Kidney (tissue), 22 donors: ENCODE measurements at places on chromosomes 11 and 22. TPM values are rescaled to one million over a fixed set of nuclear protein-coding genes. Genes with fewer than 3 reads are reported as not detected.

- no peaks in the 10 kb centered on the region for H3K4me1 ChIP-seq
- DNase-seq = no peak
- no peaks in the 10 kb centered on the region for H3K27me3 ChIP-seq
- H3K27ac ChIP-seq = no peak overlapping the region
Observed at GRCh38 chr11:117979481-117980211, 6.5 kb upstream of the IL10RA start.

- H3K36me3 ChIP-seq = peaks cover 15% of the 10 kb centered on the region
- H3K27ac ChIP-seq = peak overlapping the region; percentile 43
- no peaks in the 10 kb centered on the region for H3K4me1 ChIP-seq
- DNase-seq = no peak
- no peak overlapping the region for H3K4me3 ChIP-seq
Observed at GRCh38 chr22:50443197-50443596, 31.6 kb downstream of the SBF1 start.

- H3K27me3 ChIP-seq = no peaks in the 10 kb centered on the region
- no peak for DNase-seq
- no peak overlapping the region for H3K4me3 ChIP-seq
- no peaks in the 10 kb centered on the region for H3K36me3 ChIP-seq
- no peak overlapping the region for H3K27ac ChIP-seq
Observed at GRCh38 chr11:67313125-67313890, 10.0 kb downstream of the SSH3 start.

- DNase-seq = no peak
- peaks cover 4% of the 10 kb centered on the region for H3K4me1 ChIP-seq
- no peaks in the 10 kb centered on the region for H3K36me3 ChIP-seq
- no peak overlapping the region for H3K4me3 ChIP-seq
- H3K27me3 ChIP-seq = no peaks in the 10 kb centered on the region
- no peak overlapping the region for H3K27ac ChIP-seq
Observed at GRCh38 chr11:44010789-44011251, 37.0 kb upstream of the ACCSL start.

The DEPDC7 gene
- 2.4 TPM for total RNA-seq

GRCh38 chr11:119417726-119418540 is 5.0 kb downstream of the THY1 start:
- peak overlapping the region; percentile 24 for H3K27ac ChIP-seq
- H3K27me3 ChIP-seq = no peaks in the 10 kb centered on the region
- H3K36me3 ChIP-seq = no peaks in the 10 kb centered on the region
- peaks cover 30% of the 10 kb centered on the region for H3K4me1 ChIP-seq
- no peak for DNase-seq

The DGAT2 gene
- 1.4 TPM for total RNA-seq

DNA sequence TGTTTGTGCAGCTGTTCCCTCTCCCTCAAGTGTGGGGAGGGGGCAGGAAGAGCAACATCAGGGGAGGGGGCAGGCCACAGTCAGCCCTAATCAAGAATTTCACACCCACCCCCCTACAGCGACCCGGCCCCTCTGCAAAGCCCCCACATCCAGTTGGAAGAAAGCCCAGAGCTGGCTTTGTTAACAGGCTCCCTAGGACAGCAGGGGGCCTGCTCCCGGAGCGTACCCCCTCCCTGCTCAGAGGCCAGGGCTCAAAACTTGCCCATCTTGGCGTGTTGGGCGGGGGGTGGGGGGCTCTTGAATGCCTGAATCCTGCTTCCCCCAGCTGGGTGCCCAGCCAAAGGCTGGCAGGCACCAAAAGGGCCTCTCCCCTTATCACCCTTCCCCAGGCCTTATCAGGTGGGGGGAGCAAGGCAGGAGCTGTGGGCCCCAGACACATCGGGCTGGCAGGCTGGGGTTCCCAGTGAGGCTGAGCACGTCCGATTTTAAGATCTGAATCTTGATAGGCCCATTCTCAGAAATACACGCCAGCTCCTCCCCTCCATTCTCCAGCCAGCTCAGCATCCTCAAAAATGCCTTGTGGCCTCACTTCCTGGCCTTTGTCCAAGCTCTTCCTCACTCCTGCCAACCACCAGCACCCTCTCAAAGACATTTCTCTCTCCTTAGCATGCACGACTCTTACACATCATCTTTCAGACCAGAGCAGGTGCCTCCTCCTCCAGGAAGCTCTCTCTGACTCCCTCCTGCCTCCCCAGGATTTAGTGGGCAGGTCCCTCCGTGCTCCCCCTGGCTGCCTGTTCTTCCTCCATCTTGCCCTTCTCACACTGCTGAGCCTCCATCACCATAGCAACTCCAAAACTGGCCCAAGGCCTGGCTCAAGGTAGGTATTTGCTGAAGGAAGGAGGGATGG is 384.8 kb downstream of the MN1 start:
- no peak overlapping the region for H3K4me3 ChIP-seq
- H3K36me3 ChIP-seq = no peaks in the 10 kb centered on the region
- DNase-seq = no peak
- peaks cover 2% of the 10 kb centered on the region for H3K27me3 ChIP-seq
- peaks cover 6% of the 10 kb centered on the region for H3K4me1 ChIP-seq

The OR10S1 gene
- not detected for total RNA-seq

The RBMXL2 gene
- total RNA-seq = 0.13 TPM

The ARFGAP3 gene
- 97.3 TPM for total RNA-seq

The MRGPRX3 gene
- not detected for total RNA-seq

GRCh38 chr11:125923633-125924032 is 19.3 kb downstream of the DDX25 start:
- no peaks in the 10 kb centered on the region for H3K4me1 ChIP-seq
- no peak for DNase-seq
- H3K36me3 ChIP-seq = no peaks in the 10 kb centered on the region
- H3K27ac ChIP-seq = no peak overlapping the region
- H3K4me3 ChIP-seq = no peak overlapping the region

GRCh38 chr11:1668911-1669473 is 28.0 kb upstream of the KRTAP5-6 start:
- no peak overlapping the region for H3K4me3 ChIP-seq
- DNase-seq = no peak
- H3K4me1 ChIP-seq = no peaks in the 10 kb centered on the region
- no peak overlapping the region for H3K27ac ChIP-seq

The MTCH2 gene
- 85.3 TPM for total RNA-seq

DNA sequence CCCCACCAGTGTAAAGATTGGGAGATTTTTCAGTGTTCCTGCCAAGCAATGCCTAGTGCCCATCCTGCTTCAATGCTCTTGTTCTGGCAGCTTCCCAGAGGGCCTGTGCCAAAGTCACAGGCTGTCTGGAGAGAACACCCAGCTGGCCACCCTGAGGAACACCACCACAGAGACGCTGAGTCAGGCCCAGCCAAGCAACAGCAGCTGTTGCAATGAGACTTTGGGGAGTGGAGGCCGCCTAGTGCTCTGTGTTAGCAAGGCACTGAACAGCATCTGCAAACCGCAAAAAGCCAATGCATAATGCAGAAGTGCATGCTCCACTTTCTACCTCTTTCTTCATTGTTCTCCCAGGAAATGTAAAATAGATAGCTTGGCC is 168.1 kb downstream of the NXPE2 start:
- DNase-seq = no peak
- H3K27me3 ChIP-seq = no peaks in the 10 kb centered on the region
- H3K36me3 ChIP-seq = no peaks in the 10 kb centered on the region
- no peak overlapping the region for H3K4me3 ChIP-seq
- H3K27ac ChIP-seq = no peak overlapping the region
- H3K4me1 ChIP-seq = no peaks in the 10 kb centered on the region

DNA sequence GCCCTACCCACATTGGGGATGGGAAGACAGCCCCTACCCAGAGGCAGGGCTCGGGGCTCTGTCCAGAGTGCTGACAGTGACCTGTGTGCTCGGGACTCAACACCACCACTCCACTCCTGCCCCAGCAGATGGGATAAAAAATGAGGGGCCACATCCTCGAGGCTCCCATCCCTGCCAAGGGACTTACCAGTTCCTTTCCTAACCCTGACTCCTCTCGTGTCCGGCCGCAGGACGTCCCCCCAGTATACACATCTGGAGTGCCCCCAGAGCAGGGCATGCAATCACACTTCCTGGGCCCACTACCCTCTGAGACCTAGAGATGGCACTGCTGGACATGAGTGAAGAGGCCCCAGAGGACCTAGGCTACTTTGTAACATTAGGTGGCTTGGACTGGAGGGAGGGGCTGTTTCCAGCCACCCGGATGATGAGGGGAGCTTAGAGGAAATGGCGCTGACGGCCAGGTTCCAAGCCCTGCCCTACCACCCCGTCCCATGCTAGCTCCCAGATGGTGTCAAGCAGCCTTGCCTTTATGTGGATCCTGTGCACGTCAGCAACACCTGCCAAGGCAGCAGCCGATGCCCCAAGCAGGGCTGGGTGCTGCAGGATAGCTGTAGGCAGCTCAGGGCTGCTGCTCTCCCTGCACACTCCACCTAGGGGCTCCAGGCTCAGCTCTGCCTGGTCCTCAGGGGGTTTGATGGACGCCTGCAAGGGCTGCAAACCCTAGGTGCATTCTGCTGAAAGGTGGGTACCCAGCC is 86.6 kb downstream of the DGCR2 start:
- no peak overlapping the region for H3K27ac ChIP-seq
- DNase-seq = peak; percentile 44
- H3K27me3 ChIP-seq = peaks cover 2% of the 10 kb centered on the region
- no peaks in the 10 kb centered on the region for H3K4me1 ChIP-seq
- H3K4me3 ChIP-seq = no peak overlapping the region

The ZNF280B gene
- total RNA-seq = 1.0 TPM

DNA sequence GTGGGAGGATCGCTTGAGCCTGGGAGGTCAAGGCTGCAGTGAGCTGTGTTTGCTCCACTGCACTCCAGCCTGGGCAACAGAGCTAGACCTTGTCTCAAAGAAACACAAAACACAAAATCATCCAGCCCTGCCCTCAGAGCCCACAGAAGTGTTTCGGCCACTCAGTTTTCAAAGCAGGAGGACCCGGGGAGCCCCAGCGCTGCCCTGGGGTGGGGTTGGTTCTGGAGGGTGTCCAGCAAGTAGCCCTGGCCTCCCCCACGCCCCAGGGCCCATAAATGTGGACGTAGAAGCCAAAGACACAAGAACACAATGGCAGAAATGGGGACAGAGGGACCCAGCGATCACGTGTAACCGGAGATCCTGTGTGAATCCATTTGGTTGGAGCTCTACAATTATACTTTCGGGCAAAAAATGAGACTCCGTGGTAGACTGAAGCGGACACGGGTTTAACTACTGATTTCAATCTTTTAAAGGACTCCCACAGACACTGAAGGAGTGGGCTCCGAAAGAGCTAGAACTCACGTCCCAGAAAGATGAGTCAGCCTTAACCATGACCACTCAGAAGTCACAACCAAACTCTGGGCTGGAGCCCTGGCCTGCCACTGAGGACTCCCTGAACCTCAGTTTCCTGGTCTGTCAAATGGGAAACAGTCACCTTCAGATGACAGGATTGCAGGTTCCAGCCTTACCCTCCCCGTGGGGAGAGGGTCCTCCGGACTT is 9.0 kb upstream of the CYTH4 start:
- H3K27me3 ChIP-seq = no peaks in the 10 kb centered on the region
- no peak for DNase-seq
- no peak overlapping the region for H3K27ac ChIP-seq
- H3K4me3 ChIP-seq = no peak overlapping the region

DNA sequence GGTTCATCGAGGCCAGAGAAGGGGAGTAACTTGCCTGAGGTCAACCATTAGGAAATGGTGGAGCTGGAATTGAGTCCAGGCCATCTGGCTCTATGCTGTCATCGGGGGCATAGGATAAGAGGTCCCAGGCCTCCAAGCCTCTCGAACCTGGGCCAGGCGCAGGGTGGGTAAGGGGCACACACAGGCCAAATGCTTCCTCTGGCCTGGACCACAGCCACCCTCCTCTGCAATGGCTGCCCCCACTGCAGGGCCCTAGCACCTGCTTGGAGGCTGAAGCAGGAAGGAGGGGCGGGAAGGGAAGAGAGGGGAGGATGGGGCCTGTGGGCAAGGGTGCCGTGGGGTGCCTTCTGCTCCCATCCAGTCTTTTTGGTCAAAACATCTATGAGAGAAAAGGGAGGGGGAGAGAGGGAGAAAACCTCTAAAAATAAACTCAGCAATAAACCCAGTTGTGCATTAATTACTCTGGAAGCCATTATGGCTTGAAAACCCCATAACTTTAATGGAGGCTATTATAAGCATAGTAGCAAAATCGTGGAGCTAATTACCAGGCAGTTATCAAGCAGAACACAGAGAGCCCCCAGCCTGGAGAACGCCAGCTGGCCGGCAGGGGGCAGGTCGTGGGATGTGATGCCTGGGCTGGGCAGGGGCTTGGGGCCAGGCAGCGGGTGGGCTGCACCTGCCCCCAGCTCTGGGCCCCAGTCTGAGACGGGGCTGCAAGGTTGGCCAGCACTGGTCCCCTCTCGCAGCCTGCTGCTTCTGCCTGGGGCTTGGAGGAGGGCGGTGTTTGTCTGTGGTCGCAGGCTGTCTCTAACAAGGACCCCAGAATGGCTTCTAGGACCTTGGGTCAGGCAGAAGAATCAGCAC is 21.1 kb downstream of the B3GAT1 start:
- H3K36me3 ChIP-seq = no peaks in the 10 kb centered on the region
- H3K27me3 ChIP-seq = no peaks in the 10 kb centered on the region
- H3K4me1 ChIP-seq = no peaks in the 10 kb centered on the region
- no peak overlapping the region for H3K4me3 ChIP-seq
- DNase-seq = no peak
